Stimulated activated CD4-positive, alpha-beta T cell treated with anti-CD3 and anti-CD28 coated beads, Interleukin-15, amount 100 ng/mL, for 1 hour (primary cell): ENCODE measurements at places on chromosomes 3 and 15.

DNA sequence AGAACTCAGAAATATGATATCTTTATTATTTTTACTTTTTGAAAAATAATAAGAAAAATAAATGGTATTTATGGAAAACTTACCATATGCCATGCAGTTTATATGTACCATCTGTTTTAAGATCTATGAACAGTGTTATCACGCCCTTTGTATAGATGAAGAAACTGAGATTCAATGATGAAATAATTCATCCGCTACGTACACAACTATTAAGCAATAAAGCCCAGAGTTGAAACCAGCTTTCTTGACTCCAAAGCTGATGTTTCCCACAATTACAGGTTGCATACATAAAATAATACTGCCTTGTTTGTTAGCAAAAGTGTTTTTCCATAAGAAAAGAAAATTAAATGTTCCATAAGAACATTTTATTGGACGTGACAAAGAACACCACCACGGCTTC is 67.2 kb upstream of the BCL6 start:
- DNase-seq: no peak

- DNase-seq: no peak
Measured at GRCh38 chr15:101022876-101023275, 103.7 kb downstream of the LRRK1 start.

- DNase-seq: no peak
Measured at GRCh38 chr3:140529096-140529495, 148.8 kb upstream of the TRIM42 start.

DNA sequence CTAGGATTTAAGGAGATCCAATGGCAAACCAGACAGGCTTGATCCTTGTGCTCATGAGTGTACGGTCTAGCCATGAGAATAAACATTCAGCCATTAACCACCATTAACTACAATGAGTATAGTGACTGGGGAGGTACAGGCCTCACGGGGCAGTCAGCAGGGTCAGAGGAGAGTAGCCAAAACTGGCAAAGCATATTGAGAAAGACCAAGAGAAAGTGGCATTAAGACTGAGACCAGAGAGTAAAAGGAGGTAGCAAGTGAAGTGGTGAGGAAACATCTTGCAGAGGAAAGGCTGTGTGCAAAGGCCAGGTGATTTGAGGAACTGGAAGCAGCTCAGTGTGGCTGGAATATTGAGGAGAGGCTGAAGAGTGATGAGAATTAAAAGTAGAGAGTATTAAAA is 407.2 kb upstream of the LMCD1 start:
- DNase-seq: no peak

GRCh38 chr3:22691856-22692628 is 511.1 kb upstream of the UBE2E2 start:
- no peak for DNase-seq

GRCh38 chr3:169218314-169218983 is 445.1 kb downstream of the MECOM start:
- DNase-seq: no peak

DNA sequence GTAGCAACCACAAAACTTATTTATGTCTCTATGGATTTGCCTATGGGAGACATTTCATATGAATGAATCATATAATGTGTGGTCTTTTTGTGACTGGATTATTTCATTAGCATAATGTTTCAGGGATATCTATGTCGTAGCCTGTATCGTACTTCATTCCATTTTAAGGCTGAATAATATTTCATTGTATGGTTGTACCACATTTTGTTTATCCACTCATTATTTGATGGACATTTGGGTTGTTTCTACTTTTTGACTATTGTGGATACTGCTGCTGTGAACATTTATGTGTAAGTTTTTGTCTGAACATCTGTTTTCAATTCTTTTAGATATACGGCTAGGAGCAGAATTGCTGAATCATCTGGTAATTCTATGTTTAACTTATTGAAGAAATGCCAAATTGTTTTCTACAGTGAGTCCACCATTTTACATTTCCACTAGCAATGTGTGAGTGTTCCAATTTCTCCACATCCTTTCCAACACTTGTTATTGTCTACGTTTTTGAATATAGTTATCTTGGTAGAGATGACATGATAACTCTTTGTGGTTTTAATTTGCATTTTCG is 134.4 kb upstream of the DAZL start:
- no peak for DNase-seq

DNA sequence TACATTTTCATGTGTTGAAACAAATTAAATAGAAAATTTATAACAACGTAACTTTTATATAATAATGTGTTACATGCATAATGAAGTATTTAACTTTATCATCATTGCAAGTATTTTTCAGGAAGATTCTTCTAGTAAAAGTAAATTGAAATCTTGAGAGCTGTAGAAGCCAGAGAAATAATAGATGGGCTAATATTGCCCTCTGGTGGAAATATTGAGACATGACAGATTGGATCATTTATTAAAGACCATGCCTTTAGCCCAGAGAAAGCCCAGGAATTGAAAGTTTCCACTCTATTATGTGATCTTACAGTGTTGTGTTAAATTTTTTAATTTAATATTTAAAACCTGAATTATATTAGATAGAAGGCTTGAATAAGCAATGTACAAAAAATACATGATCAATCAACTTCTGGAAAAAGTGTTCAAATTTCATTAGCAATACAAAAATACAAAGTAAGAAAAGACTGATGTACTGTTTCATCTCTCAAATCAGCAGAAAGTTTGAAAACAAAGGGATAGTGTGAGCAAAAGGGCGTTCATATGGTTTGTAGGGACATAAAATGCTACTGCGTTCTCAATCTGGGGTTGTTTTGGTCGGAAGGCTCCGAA is 52.7 kb upstream of the SPTSSB start:
- DNase-seq: no peak

- DNase-seq: no peak
Measured at GRCh38 chr3:172832983-172833382, 82.5 kb downstream of the ECT2 start.

GRCh38 chr3:157491136-157491535 is 12.1 kb downstream of the VEPH1 start:
- no peak for DNase-seq

DNA sequence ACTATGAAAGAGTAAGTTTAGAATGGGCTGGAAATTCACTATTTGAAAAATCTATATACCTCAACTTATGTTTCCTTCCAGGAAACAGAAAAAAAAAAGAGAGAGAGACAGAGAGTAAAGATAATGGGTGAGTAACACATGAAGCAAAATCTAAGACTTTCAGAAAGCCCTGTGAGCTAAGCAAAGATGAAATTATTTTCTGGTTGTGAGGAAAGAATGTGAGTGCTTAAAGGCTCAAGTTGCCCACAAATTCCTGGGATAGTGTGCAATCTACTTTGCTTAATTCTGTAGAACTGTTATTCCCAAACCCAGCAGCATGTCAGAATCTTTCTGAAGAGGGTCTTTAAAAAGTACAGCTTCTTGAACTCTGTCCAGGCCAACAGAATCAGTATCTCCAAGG is 337.7 kb upstream of the AGTR1 start:
- no peak for DNase-seq

GRCh38 chr3:49910409-49911123 is 6.9 kb upstream of the MST1R start:
- no peak for DNase-seq

GRCh38 chr15:94682171-94682570 is 450.8 kb downstream of the MCTP2 start:
- DNase-seq: no peak

DNA sequence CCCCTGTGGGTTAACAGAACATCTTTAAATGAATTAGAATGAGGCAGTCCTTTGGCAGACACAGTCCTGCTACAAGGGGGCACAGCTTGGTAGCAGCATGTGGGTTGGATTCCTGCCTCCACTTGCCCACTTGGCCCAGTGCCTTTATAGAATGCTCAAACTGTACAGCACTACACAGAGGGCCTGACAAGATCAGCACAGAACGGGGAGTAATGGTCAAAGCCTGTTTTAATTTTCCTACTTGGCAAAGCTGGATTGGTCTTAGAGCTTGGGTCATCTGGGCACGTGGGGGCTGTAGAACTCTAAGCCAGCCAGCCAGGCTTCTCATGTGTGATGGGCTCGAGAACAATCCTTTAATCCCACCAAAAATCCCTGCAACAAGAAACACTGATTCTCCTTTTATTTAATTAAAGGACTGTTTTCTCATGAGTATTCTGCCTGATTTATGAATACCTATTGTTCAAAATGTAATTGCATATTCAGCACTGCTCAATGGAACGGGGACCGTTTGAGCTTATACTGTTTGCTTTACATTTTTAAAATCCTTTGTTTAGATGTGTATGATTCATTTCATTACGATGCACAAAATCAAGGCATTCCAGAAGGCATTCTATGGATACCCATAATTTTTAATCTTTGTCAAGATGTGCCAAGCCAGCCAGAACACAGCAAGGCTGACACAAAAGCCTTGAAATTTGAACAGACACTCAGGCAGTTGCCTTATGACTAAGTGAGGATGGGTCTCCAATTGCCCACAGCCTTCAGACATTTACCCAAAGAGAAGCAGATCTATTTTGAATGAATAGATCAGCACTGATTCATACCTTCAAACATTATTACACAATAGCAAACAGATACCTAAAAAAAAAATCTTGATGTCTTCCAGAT is 249.3 kb upstream of the TGFBR2 start:
- DNase-seq: no peak

DNA sequence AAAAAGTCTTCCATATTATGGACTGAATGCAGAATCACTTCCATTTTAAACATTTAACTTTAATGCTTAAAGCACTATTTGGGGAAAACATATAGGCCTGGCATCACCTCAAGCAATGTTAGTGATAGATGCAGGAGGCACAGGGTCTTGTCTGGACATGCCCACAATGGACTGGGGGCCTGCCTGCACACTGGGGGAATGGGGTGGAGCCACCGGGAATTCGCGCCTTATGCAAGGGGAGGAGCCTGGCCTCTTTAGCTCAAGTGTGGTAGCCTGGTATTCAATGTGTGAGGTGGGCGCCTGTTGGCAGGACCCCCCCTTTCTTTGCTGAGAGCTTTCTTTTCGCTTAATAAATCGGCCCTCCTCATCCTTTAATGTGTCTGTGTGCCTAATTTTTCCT is 29.9 kb downstream of the ACKR4 start:
- no peak for DNase-seq

DNA sequence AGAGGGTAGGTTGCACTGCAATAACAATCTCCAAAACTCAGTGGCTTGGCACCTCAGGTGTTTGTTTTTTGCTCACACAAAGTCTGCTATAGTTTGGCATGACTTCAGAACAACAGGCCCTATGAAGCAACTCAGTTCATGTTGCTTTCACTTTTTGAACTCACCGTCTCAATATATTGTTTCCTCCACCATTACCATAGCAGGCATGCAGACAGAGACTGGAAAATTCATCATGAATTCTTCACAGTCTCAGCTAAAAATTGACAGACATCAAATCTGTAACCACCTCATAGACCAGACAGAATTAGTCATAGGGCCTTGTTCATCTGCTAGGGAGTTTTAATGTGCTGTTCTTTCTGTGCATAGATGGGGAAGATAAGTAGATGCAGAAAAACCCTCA is 161.4 kb upstream of the POU1F1 start:
- DNase-seq: no peak

DNA sequence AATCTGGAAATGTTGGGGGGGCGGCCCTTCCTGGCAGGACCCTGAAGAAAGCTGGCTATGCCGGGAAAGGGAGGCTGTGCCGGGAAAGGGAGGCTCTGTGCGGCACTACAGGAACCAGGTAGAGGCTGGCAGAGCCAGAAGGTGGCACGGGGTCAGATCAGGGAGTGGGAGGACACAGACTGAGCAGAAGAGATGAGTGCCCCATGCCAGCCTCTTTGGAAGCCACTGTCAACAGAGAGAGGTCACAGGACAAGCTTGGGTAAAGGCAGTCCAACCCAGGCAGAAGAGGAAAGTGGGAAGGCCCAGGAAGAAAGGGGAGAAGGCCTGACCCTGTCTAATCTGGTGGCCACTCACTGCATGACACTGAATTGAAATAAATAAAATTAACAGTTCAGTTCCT is 1.5 kb downstream of the C15orf62 start:
- DNase-seq: no peak

DNA sequence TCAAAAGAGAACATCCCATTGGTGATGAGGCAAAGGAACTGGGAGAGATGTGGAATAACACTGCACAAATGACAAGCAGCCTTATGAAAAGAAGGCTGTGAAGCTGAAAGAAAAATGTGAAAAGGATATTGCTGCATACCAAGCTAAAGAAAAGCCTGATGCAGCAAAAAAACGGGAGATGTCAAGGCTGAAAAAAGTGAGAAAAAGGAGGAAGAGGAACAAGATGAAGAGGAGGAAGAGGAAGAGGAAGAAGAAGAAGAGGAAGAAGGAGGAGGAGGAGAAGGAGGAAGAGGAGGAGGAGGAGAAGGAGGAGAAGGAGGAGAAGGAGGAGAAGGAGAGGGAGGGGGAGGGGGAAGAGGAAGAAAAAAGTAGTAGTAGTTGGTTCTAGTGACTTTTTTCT is 41.8 kb upstream of the TEX9 start:
- DNase-seq: no peak

GRCh38 chr3:148896062-148896461 is 31.0 kb downstream of the CPA3 start:
- no peak for DNase-seq

- DNase-seq: no peak
Measured at GRCh38 chr3:119809249-119810017, 27.5 kb downstream of the NR1I2 start.

- DNase-seq: no peak
Measured at GRCh38 chr3:70737666-70738290, 425.3 kb upstream of the MDFIC2 start.

- no peak for DNase-seq
Measured at GRCh38 chr15:97986781-97987180, 26.3 kb downstream of the ARRDC4 start.

DNA sequence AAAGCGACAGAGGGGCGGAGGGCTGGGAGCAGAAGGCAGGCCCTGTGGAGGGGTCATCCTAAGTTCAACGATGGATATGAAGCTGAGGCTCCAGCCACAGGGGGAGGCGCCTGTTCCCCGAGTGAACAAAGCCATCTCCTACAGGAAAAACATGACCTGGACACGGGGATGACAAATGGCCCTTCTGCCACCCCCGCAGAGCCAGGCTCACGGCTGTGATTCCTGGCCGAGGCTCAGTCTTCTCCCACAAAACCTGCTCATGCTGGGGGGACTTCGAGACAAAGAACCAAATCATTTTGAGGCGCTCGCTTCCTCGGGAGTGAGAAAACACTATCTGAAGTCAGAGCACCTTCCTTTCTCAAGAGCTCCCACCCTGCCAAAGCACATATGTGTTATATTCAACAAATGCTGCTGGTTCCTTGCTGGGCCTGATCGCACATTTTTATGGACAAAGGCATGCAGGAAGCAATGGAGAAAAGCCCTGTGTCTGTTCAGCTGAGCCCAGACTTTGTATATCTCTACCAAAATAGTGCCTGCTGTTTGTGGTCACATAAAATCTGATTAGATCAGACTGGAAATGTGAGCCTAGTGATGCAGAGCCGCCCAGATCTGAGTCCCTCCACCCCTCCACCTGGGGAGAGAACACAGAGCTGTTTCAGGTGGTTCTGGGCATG is 5.6 kb downstream of the RBP1 start:
- no peak for DNase-seq

GRCh38 chr3:157692468-157692867 is 189.3 kb upstream of the VEPH1 start:
- no peak for DNase-seq

GRCh38 chr3:37492468-37492867 is 318.1 kb upstream of the LRRFIP2 start:
- DNase-seq: no peak
